Activated T-cell treated with anti-CD3 and anti-CD28 coated beads, Interleukin-2, amount 50 U/mL, for 72 hours (primary cell): ENCODE measurements at places on chromosomes 11 and 22.

- no peak for DNase-seq
Measured at GRCh38 chr11:35786188-35786587, 123.6 kb downstream of the TRIM44 start.

DNA sequence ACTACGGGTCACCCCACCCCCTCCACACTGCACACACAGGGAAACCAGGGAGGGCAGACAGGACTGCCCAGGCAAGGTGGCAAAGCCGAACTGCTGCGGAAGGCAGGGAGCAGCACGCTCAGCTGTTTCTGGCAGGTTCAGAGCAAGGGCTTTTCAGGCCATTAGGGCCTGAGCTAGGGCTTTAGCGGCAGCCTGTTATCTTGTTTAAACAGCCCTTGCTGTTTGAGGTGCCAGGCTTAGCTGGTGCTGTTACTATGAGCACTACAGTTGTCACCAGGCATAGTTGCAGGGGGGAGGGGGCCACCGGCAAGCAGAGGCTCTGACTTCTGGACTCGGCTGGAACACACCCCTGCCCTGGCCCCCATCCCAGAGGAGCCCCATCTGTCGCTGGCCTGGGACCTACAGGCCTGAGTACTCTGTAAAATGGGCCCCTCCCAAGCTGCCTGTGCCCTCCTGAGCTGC, 34.9 kb downstream of the RSPH14 start:
- DNase-seq, result no peak

- no peak for DNase-seq
Measured at GRCh38 chr22:46094676-46095075, 55.6 kb upstream of the PPARA start.

- DNase-seq, result peak; percentile 77
Measured at GRCh38 chr22:26589845-26590736, at the start of gene TPST2. TPST2 (minus strand) TSS chr22:26590132; CDS start chr22:26541630, 48,502 bp downstream.

DNA sequence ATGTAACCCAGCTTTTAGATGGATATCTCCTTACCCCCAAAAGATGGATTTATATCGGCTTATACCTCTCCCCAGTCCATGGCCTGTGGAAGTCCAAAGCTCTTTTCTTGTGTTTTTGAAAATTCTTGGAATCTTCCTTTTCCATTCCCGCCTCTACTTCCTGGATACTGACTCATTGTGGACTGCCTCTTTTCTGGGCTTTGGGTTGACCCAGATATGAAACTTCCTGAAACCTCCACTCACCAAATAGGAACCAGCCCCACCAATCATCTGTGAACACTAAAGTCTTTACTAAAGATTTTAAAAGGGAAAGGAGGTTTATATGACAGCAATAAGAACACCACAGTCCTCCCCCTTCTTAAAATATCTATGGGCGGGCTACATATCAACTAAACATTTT, 163.4 kb upstream of the SYN3 start:
- DNase-seq, result no peak

DNA sequence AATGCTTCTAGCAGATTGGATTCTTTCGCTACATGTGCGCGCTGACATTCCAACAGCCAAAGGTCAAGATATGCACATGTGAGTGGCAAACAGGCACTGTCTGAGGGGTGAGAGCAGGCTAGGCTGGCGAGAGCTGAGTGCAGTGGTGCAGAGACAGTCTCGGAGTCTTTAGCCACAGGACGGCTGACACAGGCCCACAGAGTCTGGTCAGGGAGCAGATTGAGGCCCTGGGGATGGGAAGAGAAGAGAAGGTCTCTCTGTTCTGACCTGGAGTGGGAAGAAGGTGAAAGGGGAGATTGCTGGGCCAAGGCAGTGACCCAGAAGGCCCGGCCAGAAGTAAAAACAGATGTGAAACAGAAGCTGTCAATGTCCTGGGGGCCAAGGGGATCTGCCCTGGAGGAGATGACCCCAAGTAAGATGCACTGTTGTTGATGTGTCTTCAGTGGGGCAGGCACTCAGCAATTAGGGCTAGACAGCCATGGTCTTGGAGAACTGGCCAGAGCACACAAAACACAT, 197.8 kb downstream of the ETS1 start:
- no peak for DNase-seq
